ENCODE measurements at places on chromosomes 4 and X.

DNA sequence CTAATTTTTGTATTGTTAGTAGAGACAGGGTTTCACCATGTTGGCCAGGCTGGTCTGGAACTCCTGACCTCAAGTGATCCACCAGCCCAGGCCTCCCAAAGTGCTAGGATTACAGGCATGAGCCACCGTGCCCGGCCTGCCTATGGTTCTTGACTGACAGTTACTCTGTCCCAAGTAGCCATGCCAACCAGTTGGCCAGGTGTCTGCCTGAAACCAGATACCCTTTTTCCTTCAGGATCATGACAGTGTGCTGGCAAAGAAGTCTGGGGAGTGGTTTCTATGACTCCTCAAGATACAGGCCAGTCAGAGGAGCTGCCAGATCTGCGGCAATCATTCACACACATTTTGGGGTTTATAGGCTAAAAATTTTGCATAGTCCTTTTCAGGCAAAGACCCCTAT is 1.7 kb upstream of the LAS1L start:
- DNase-seq = no peak

- no peak for DNase-seq
These were observed 132.2 kb downstream of the SLC10A7 start for GRCh38 chr4:146389561-146389960.

DNA sequence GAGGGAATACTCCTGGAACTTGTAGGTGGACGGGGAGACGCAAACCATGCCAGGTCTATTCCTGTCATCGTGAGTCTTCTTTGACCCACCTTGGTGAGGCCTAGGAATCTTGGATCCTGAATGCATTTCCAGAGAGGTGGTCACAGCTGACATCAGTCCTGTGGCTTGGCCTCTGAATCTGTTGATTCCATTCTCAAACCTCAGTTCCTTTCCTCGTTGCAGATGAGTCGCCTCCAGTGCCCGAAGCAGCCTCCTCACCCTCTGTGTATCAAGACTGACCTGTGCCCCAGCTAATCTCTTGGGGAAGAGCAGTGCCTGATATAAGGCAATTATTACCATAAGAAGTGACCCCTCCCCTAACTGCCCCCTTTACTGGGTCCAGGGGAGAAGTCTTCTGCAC is 118.1 kb downstream of the SMIM20 start:
- DNase-seq = no peak

GRCh38 chr4:24054910-24055309 is 165.1 kb upstream of the PPARGC1A start:
- DNase-seq = no peak

- no peak for DNase-seq
These were observed 370.0 kb downstream of the FBXW7 start for GRCh38 chr4:152165846-152166245.

DNA sequence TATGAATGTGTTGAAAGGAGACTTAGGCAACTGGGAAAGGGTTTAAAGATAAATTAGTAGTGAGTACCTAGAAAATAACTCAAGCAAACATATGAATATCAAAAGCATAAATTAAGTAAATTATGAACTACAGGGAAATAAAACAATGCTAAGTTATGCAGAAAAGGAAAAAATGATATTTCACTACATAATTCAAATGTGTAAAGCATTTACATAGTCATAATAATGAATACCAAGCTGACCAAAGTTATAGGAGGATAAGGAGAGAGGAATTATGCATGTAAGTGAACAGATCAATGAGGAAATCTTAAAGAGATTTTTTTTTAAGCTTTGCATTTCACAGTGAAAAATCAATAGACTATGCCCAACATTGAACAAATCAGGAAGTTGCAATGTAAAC is 145.0 kb downstream of the HDX start:
- no peak for DNase-seq

DNA sequence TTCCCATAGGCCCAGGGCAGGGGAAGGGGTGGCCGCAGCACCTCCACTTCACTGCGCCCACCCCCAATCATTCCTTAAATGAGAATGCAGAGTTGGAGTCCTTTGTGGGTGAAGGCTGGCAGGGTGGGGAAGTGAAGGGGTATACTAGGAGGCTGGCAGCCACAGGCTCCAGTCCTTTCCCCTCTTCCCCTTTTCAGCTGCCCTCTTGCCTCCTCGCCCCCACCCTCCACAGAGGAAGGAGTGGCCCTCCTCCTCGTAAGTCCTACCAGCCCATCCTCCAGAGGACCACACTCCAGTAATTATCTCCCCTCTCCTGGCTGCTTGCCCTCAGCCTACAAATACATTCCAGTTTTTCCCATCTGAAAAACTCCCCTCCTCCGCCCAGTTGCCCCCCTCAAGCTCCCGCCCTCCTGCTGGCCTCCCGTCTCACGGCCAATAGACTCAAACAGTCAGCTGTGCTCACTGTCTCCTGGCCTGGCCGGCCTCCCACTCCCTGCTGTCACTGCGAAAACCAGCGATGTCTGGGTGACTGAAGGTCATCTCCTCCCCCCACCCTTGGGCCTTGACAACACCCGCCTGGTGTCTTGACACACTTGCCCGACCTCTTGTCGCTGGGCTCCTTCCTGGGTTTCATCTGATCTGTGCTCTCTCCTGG is 38.8 kb downstream of the EFNB1 start:
- DNase-seq = peak; percentile 13

DNA sequence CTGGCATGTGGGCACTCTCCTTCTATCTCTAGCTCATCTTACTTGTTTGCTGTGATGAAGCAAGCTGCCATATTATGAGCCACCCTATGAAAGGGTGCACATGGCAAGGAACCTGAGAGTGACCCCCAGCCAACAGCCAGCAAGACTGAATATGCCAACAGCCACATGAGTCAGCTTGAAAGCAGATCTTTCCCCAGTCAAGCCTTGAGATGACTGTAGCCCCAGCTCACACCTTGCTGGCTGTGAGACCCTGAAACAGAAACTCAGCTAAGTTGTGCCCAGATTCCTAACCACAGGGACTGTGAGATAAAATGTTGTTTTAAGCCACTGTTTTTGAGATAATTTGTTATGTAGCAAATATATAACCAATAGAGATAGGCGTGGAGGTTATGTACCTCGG is 36.2 kb downstream of the KDM5C start:
- no peak for DNase-seq

- DNase-seq = no peak
These were observed 42.1 kb downstream of the SLC2A9 start for GRCh38 chr4:9979101-9979701.

DNA sequence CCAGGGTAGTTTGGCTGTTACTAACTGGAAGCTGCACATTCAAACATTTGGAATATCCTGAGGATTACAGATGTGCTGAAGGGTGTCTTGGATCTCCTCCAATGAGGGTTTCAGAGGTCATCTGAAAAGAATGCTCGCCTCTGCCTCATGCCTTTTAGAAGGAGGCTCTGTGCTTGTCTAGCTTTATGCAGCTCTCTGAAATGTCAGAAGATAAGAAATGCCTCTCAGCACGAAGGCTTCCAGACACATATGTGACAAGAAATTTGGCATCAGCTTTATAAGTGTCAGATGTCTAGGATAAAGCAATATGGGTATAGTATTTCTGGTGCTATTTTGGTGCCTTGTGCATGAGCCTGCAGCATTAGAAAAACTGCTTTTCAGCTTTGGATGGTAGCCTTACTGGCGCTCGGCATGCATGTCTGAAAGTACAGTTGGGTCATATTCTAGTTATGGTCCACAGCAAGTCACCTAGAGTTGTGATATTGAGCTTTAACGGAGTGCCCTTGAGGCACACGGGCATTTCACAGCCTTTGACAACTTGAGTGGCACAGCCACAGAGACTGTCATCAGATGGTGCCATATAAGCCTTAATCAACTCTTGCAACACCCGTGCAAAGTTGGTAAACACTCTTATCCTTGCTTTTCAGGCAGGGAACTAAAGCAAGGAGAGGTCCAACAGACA is 70.8 kb upstream of the PGRMC2 start:
- no peak for DNase-seq

DNA sequence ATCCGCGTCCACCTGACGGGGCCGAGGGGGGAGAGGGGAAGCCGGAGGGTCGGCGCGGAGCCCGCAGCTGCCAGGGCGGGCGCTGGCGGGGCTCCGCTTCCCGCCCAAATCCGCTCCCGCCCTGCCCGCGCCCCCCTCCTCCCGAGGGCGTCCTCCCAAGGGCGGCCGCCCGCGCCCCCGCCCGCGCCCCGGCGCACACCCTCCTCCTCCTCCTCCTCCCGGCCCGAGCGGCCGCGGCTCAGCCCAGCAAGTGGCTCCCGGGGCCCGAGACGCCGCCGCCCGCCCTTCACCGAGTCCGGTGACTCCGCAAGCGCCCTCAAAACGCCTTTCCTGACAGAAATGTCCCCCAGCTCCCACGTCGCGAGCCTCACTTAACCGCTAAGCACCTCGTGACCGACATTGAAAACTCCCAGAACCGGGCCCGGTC is 487 bp downstream of the HMGB2 start:
- DNase-seq = peak; percentile 60

GRCh38 chr4:3071811-3072210 is 2.5 kb downstream of the HTT-AS start:
- DNase-seq = no peak

- DNase-seq = no peak
These were observed 27.3 kb upstream of the STS start for GRCh38 chrX:7119950-7120877.

GRCh38 chr4:100907465-100908454 is 389.9 kb upstream of the EMCN start:
- no peak for DNase-seq

- DNase-seq = no peak
These were observed 5.0 kb upstream of the ZCCHC4 start for GRCh38 chr4:25307596-25307995.

DNA sequence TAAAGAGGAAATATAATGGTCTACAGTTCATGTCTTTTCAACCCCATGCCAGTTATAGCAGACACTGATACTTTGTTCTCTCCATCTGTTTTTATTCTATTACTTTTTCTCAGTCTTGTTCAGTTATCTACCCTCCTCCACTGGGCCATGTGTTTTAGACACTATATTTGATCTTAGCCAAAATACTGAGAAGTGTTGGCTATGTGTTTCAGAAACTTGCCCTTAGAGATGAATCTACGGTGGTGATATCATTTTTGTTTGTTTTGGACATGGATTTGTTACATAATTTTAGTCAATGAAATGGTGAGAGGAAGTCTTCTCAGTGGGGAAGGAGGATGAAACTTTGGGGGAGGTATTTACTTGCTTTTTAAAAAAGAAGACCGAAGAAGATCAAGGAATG is 211.5 kb upstream of the DDX53 start:
- no peak for DNase-seq

- peak; percentile 18 for DNase-seq
These were observed 8.2 kb downstream of the DIAPH2 start for GRCh38 chrX:96692890-96693289.

DNA sequence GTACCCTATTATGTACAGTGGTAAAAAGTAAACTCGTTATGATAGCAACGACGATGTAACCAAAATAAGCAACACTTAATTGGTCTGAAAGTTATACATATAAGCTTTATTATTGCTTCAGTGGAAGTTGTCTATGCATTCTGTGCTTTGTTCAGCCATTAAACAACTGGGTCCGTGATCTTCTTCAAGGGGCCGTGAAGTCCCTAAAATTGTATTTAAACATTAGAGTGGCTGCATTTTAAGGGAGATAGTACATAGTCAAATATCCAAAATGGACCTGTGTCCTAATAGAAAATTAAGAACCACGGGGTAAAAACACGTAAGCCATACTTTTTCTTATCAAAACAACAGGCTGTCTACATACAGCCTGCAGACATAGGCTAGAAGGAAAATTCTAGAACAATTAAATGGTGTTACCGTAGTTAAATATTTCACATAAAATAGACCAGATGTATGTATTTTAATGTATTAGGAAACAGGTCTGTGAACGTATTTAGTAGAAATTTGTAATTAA is 2.1 kb downstream of the GUCY1A1 start:
- DNase-seq = no peak

DNA sequence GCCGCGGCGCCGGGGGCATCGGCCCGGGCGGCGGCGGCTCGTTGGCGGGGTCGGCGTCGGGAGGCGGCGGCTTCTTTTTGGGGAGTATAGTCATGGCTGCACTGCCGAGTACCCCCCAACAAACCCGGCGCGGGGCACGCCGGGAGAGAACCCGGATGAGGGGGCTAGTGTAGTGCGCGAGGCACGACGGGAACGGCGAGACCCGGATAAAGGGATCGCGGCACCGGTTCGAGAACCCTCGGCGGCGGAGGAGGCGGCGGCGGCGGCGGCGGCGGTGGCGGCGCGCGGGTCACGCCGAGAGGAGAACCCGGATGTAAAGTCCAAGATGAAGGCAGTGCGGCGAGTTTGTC is at the start of gene OTUD5:
Gene OTUD5, minus strand, starts transcription at position 131 of the 350 bp plus-strand sequence. Its CDS starts 37 bp downstream, at position 94.
- no peak for DNase-seq

GRCh38 chr4:104747635-104748034 is 252.9 kb upstream of the CXXC4 start:
- no peak for DNase-seq

DNA sequence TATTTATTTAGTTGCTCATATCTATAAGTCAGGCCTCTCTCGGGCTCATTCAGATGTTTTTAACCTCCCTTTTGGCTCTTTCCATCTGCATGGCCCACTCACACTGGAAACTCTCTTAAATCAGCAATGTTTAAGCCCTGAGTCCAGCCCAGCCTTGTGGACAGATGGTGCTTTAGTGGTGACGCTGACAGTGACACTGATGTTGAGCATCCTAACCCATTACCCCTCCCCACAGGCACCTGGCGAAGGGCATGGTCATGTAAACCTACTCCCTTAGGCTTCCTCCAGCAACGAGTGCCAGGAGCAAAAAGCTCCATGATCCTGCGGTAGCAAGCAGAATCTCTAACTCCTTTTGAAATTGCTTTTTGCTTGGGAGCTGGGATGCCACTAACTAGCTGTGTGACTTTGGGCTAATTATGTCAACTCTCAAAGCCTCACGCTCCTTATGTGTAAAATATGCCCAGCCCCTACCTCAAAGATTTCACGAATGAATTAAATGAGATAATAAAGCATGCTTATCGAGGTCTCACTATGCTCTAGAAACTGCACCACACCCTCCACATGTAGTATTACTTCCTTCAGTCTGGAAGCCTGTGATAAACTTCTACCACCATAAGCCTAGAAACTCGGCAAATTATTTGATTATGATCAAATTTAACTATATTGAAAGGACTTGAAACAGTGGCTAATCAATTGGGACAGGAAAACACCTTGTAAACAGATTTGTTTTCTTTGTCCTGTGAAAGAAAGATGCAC is 569.4 kb downstream of the BCOR start:
- DNase-seq = no peak

GRCh38 chr4:74370912-74371311 is 6.0 kb downstream of the EREG start:
- no peak for DNase-seq

DNA sequence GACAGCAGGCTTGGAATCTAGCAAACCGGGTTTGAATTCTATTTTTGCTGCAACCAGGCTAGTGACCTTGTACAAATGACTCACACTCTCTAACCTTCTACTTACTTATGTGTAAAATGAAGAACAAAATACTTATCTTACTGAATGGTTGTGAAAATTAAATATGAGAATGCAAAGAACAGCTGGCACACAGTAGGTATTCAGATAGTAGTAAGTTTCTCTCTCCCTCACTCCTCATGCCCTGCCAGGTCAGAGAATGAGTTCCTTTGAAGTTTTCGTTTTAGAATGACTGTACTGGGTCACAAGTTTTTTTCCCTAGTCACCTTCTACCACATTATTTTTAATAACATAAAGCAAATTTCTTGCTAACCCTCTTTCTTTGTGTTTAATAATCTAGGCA is 33.0 kb downstream of the CISD2 start:
- no peak for DNase-seq
